ENCODE measurements at places on chromosomes 6 and 20.
A peak's percentile ranks its signal among the peaks of the same experiment; 100 is the strongest.

DNA sequence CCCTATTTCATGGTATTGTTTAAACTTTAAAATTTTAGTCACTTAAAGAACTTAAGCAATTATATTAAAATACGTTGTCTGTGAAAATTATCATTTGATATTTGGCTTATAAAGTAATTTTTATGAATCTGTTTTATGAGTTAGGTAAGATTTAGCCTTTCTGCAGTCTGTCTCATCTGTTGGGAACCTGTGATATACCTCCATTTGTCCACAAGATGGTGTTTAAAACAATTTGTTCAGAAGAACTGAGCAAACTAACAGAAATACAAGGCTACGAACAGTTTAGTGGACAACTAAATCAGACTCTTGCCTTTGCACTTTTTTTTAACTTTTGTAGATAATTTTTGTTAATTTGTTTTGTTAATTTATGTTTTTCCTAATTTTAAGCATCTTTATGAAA, 92.4 kb downstream of the COL9A1 start:
- no peak for DNase-seq

GRCh38 chr6:53723331-53723730, 57.8 kb upstream of the KLHL31 start:
- no peak for DNase-seq

- peak; percentile 44 for DNase-seq
Observed at GRCh38 chr6:16345449-16346330, 107.3 kb downstream of the GMPR start.

GRCh38 chr20:38779247-38780097, 26.0 kb upstream of the PPP1R16B start:
- no peak for DNase-seq

- DNase-seq: no peak
Observed at GRCh38 chr20:2795451-2795850, 5.0 kb downstream of the CPXM1 start.

DNA sequence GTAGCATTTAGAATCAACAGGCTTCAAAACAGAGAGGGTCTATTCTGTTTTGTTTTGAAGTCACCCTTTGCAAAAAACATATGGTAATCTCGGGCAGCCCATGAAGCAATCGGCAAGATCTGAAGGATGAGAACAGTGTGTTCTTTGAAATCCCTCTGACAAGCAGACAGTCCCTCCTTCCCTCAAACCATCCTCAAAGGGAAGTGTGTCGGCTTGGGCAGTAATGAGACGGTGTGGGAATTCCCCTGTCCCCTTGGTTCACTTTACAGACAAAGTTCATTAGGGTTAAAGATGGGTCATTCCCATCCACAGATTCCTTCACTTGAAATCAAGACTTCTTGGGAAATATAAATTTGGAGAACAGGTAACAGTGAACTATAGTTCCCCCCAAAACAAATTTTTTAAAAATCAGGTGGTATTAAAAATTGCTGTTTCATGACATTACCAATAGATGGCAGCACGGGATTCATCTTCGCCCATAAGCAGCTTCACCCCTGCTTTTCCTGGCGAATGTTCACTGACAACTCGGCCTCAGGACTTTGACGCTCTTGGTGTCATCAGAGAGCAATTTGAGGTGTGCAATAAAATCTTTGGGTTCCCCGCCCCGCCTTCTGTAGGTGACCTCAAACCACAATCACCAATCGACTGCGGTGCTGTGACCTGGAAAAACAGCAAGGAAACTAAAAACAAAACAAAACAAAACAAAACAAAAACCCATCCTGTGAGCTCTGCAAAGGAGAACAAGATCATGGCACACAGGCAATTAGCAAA, 159.3 kb upstream of the TNFAIP3 start:
- peak; percentile 76 for DNase-seq

DNA sequence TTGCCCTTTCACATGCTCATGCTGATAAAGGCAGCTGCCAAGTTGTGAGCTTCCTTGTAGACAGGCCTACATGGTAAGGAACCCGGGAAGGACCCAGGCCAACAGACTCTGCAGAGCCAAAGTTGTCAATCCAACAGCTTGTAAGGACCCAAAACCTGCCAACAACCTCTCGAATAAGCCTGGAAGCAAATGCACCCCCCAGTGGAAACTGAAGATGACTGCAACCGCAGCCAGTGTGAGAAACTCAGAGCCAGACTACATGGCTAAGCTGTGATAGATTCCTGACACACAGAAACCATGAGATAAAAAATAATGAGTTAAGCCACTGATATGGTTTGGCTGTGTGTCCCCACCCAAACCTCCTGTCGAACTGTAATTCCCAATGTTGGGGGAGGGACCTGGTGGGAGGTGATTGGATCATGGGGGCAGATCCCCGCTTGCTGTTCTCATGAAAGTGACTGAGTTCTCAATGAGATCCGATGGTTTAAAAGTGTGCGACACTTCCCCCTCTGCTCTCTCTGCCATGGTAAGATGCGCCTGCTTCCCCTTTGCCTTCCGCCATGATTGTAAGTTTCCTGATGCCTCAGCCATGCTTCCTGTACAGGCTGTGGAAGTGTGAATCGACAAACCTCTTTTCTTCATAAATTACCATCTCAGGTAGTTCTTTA, 18.8 kb upstream of the CLPSL2 start:
- DNase-seq: no peak

DNA sequence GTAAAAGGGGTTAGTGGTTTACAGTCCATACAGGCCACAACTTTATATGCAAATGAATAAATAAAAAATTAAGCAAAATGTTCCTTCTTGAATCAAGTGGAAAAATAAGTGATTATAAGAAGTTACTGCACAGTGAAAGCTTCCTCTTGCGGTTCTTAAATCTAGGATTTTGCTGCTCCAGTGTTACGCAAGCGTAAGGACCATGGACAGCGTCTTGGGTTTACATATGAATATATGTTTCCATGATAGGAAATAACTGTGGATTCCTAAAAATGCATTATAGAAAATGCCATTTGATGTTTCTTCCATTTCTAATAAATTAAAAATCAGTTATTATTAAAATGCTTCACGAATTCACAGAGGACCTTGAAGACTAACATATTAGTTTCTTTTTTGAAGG, 176.6 kb upstream of the POU3F2 start:
- no peak for DNase-seq

GRCh38 chr20:55472704-55473103, 532.6 kb downstream of the CBLN4 start:
- DNase-seq: no peak

- no peak for DNase-seq
Observed at GRCh38 chr6:127833336-127833735, 67.5 kb downstream of the THEMIS start.

GRCh38 chr6:160333101-160333500, 15.1 kb upstream of the SLC22A3 start:
- no peak for DNase-seq

GRCh38 chr6:2958776-2959175, 12.6 kb downstream of the SERPINB6 start:
- no peak for DNase-seq

GRCh38 chr6:10585209-10585845, 64.2 kb downstream of the GCNT2 start:
- no peak for DNase-seq

DNA sequence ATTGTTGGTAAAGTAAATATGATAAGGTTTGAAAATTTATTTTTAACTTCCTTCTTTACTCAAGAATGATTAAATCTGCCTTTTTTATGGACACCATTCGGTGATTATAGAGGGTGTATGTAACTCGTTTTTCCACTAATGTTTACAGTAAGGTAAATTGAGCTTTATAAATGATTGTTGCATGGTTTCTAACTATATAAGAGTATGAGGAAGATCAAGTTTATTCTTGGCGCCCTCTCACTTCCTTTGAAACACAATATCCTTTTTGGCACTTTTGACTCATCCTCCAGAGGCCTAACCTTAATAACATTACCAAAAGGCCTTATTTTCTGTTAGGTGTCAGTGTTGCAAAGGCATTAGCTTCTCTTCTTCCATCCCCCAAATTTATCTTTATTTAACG, 41.8 kb upstream of the MTRF1L start:
- DNase-seq: peak; percentile 31

DNA sequence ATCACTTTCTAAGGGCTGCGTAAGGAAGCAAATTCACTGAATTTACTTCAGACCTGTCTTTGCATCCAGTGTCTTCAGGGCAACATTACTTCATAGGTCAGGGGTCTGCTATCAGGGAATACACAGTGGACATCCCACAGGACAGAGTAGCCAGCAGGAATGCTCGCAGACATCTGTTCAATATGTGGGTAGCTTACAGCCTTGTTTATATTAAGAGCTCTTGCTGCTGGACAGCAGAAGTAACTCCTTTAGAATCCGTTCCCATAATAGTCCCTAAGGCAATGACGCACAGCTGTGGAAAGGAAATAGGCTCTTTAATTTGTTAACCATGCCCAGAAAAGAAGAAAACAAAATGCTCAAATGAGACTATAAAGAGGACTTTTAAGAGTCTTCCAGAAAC, 198.7 kb downstream of the MOXD1 start:
- no peak for DNase-seq

- DNase-seq: no peak
Observed at GRCh38 chr20:9498322-9498721, 16.1 kb upstream of the LAMP5 start.

DNA sequence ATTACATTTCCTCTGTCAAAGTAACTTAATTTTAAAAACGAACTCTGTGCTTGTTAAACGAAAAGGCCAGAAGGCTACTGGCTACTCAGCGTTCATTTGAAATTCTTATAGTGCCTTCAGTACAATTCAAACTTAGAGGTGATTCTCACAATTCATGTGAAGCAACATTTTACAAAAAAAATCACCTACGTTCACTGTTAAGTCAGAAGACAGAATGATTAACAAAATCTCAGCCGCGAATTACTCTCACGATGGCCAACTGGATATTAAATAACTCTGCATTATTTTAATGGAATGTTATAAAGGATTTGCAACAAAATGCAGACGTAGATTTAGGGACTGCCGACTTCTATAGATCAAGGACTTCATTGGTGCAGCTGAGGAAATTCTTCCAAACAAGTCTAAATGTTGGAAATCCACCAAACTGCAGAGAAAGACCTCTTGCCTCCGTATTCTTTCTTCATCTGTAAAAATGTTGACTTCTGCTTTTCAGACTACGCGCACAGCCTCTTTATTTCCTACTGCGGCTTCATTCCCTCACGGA, 1.6 kb upstream of the QKI start:
- DNase-seq: no peak

- DNase-seq: no peak
Observed at GRCh38 chr6:100274147-100274546, 190.6 kb downstream of the SIM1 start.

DNA sequence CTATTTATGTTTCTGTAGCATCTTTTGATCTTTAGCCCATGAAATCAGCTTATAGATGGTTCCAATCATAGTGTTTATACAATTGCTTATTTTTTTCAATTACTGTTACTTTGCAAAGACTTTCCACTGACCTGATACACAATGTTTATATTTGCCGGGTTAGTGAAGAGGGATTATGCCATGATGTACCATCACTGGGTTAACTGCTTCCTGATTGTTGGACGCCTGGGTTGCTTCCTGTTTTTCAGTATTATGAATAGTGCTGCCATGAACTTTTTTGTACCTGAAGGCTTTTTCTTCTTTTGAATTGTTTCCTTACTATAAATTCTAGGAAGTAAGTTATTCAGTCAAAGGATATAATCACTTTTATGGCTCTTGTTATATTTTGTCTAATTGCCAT, 6.9 kb downstream of the MANBAL start:
- DNase-seq: no peak

DNA sequence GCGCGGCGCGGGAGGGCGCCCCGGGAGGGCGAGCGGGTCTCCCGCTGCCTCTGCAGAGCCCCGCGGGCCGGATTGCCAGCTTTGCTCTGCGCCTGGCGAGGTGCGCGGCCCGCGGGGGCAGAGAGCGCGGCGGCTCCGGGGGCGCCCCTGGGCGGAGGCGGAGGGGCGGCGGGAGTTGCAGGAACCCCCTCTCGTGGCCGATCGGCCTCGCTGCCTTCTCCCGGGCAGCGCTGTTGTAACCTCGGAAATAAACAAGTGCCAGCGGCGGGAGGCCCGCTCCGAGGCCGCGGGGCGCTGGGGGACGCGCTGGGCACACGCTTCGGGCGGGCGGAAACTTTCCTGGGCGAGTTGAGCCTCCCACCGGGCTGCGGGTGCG, 1.2 kb downstream of the CDH4 start:
- DNase-seq: peak; percentile 36

- DNase-seq: no peak
Observed at GRCh38 chr6:41892921-41893564, 2.1 kb downstream of the USP49 start.

DNA sequence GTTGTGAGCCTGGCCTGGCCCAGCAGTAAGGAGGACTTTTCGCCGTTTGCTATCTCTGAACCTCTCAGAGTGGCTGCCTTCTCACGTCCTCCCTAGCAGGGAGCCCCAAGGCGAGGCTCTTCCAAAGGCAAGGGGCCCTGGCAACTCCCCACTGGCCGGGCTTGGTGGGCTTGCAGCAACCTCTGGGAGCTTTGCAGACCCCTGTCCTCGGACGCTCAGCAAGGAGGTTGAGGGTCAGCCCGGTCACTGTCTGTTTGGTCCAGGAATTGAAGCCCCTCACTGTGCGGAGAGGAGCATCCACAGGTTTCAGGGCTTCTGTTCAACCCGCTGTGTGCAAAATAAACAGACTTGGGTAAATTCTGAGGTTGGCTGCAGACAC, 28.2 kb upstream of the TBXT start:
- DNase-seq: no peak

DNA sequence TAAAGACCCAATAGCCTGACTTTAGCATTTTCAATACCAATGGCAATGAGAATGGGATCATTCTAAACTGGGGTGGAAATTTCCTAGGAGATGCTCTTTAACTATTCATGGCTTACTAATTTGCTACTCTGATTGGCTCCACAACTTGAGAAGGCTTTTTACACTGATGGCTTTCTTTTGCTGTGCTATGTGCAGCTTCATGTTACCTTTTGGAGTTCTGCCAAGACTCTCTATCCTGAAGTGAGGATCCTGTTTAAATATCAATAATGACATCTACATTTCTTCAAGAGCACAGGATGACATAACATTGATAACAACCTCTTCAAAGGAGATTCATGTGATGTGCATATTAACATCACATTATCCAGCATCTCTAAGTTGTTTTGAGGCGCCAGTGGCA, 43.4 kb upstream of the SIRPG start:
- peak; percentile 83 for DNase-seq

- no peak for DNase-seq
Observed at GRCh38 chr6:56992036-56992435, 37.1 kb downstream of the BEND6 start.

- DNase-seq: no peak
Observed at GRCh38 chr6:138161088-138161337, 726 bp upstream of the ARFGEF3 start.

GRCh38 chr6:15341311-15342001, 95.6 kb downstream of the JARID2 start:
- DNase-seq: no peak

DNA sequence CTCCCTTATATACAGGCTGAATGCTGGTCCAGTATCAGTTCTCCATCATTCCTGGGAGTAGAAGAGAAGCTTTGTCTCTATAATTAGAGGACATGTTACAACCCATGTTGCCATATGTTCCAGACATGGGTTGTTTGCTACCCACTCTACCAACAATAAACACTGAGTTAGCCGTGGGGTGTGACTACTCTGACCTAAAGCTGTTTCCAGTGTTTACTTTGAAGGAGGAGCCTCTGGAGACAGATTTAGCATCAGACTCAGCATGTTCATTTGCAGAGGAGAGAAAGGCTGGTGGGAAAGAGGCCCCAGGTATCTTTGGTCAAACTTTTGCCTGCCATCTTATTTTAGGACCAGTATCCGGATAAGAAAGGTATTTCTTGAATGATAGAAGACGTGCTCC, 157.9 kb upstream of the SNX9 start:
- DNase-seq: peak; percentile 65

GRCh38 chr20:32609111-32609773, 24.1 kb upstream of the NOL4L start:
- no peak for DNase-seq

Data from NCI-H1105 treated with DMSO at 0.1 percent for 48 hours (cell line).